ENCODE measurements at places on chromosomes 5 and 9.

GRCh38 chr9:109708451-109708945 is 71.5 kb upstream of the PALM2AKAP2 start:
- DNase-seq, result no peak

- DNase-seq, result no peak
Observed at GRCh38 chr5:2900360-2900759, 148.9 kb upstream of the IRX2 start.

- DNase-seq, result no peak
Observed at GRCh38 chr9:93118863-93119702, 15.0 kb downstream of the NINJ1 start.

- no peak for DNase-seq
Observed at GRCh38 chr5:135031813-135032694, 2.0 kb downstream of the PITX1 start.

- DNase-seq, result no peak
Observed at GRCh38 chr9:91546574-91546973, 122.9 kb upstream of the NFIL3 start.

DNA sequence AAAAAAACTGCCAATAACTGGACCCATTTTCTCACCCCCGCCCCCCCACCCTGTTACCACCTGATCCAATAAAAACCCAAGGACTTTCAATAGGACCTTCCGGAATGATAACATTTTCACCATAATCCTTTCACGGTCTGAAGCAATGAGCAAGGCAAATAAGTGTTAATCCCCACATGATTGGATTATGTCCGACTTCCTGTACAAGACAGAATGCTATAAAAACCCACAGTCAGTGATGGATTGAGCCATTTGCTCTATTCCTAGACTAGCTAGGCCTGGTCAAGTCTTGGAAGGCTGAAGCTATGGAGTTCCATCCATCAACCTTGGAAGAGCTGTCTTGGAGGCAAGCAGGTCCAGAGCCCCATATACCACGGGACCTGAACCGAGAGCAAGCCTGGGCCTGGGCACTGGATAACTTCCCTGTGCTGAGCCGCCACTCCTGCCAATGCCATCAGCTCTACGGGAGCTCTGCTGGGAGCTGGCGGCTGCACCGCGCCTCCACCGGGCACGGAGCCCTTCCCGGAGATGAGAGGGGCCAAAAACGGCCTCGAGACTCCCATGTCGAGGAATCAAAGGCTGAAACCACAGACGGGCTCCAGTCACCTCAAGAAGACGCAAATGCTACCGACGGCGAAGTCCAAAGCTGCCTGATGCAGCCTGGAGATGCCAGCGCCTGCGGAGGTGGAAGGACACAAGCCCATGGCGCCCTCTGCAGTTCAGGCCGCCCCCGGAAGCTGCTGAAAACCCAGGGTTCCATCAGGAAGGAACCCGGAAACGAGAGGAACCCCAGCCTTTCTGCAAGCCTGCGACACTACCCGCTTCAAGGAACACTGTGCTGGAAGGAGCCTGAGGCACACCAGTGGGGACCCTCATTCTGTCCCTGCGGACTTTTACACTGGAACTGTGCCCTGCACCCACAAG is 69.2 kb downstream of the ANXA2R start:
- no peak for DNase-seq
